ENCODE measurements at places on chromosomes 12 and 14. TPM values are rescaled to one million over a fixed set of nuclear protein-coding genes. Genes with fewer than 3 reads are reported as not detected.

PRIMA1 gene
- polyA plus RNA-seq: 1.1 TPM

PMCH gene
- polyA plus RNA-seq: 0.36 TPM

CCER1 gene
- not detected for polyA plus RNA-seq

CLEC2D gene
- 14.3 TPM for polyA plus RNA-seq

BMP4 gene
- 48.5 TPM for polyA plus RNA-seq

KRT5 gene
- polyA plus RNA-seq: not detected

B3GNT4 gene
- 3.8 TPM for polyA plus RNA-seq

SETD3 gene
- 65.6 TPM for polyA plus RNA-seq

MIP gene
- 0.18 TPM for polyA plus RNA-seq

DNA sequence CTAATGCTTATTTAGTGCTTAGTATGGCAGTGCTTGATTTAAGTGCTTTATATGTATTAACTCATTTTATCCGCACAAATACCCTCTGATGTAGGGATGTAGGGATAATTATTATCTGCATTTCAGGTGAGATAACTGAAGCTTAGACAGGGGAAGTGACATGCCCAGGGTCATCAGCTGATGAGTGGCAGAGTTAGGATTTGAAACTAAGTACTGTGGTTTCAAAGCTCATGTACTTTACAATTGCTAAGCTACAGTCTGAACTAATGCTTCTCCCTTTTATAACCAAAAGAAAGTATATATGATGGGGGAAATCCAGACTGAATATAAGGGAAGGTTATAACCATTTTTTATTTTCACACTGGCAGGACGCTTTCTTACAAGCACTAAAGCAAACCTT, 229.6 kb upstream of the NAV3 start:
- DNase-seq: no peak

- no peak for DNase-seq
These were observed 646.2 kb downstream of the VRK1 start for GRCh38 chr14:97443412-97443811.

- no peak for DNase-seq
These were observed 90.7 kb upstream of the PTPRR start for GRCh38 chr12:71011261-71011660.

DNA sequence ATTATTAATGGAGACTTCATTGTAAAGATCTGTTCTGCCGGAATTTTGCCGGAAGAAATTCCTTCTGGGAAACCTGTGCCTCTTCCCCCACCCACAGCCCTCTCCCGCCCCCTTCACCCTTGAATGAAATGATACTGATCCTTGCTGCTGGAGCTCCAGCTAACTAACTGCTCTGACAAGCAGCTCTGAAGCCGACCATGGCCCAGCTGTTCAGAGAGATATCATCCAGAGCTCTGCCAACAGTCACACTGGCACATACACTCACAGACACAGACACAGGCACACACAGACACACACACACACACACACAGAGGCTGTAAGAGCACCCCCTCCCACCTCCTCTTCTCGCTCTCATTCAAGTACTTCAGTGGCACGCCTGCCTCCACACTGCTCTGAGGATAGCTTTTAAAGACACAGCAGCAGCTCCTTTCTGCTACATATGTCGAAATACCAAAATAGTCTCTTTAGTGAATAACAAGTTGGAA, 88.6 kb downstream of the R3HDM2 start:
- DNase-seq: no peak

DNA sequence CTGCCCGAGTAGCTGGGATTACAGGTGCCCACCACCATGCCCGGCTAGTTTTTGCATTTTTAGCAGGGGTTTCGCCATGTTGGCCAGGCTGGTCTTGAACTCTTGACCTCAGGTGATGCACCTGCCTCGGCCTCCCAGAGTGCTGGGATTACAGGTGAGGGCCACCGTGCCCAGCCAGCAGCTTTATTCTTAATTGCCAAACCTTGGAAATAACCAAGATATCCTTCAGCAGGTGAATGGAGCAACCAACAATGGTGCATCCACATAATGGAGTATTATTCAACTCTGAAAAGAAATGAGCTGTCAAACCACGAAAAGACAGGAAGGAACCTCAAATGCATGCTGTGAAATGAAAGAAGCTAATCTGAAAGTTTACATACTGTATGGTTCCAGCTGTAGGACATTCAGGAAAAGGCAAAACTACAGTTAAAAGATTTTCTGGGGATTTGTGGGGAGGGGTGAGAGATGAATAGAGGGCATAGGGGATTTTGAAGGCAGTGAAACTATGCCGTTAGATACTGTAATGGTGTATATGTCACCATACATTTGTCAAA, 118.8 kb upstream of the CCND2 start:
- DNase-seq: no peak

GRCh38 chr12:76422543-76423438, 74.6 kb upstream of the BBS10 start:
- DNase-seq: no peak

DNA sequence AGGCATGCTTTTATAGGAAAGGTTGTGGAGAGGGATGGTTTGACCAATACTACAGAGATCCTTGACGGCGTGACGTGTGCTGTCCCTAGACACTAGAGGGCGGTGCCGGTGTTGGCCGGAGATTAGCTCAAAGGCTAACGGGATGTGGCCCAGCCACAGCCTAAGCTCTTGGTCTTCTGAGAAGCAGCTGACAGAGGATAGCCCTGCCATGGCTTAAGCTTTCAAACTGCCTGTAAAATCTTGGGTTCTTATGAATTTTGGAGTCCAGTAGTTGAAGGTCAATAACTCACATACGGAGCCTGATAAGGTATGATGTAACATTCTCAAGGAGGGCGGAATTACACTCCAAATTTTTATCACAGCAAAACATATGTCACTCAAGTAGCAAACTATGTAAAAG, 515.7 kb upstream of the ATXN7L3B start:
- DNase-seq: peak; percentile 19

GRCh38 chr14:94395888-94396574, 7.6 kb upstream of the SERPINA1 start:
- no peak for DNase-seq

DNA sequence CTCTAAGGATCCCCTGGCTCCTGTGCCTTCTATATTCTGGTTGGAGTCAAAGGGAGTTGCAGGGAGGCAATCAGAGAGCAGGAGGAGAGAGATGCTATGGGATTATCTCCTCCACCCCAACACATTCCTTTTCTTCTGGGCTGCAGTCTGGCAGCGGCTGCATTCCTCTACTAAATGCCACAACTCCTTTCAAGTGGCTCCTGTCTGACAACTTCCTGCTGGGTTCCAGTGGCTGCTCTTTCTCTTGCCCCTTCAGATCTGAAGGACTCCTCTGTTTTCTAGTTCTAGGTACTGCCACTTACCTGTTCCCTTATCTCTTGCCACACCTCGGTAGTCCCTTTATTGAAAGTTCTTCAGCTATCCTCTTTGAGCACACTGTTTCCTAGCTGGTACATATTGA, 425.0 kb downstream of the SNAPC1 start:
- DNase-seq: no peak

- no peak for DNase-seq
These were observed 6.7 kb downstream of the C12orf54 start for GRCh38 chr12:48489012-48489411.

GRCh38 chr12:76901628-76902380, 23.0 kb upstream of the CSRP2 start:
- no peak for DNase-seq

Data from right renal cortex interstitium (tissue), 3 donors.